CD4-positive, alpha-beta T cell (primary cell): ENCODE measurements at places on chromosomes 1 and 21.

- DNase-seq = no peak
These were observed 32.9 kb downstream of the NIBAN1 start for GRCh38 chr1:184941410-184941733.

DNA sequence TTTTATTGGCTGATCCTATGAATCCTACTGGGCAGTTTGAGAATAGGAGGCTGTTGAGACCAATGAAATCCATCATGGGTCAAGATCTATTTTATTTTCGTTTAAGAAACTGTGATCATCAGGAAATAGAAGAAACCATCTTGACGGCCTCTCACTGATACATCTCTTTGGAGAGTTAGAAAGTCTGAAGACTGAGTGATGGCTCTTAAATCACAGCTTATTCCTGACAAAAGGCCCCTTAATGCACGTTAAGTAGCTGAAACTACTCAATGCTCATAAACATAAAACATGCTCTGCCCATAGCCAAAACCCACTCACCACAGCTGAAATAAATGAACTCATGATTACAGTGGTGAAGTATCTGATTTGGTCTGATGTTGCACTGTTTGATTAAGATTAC is 784.5 kb upstream of the NEGR1 start:
- no peak for DNase-seq

GRCh38 chr1:93669369-93669768 is 12.3 kb downstream of the BCAR3 start:
- no peak for DNase-seq

GRCh38 chr1:198577444-198577843 is 37.0 kb upstream of the ATP6V1G3 start:
- DNase-seq = no peak

DNA sequence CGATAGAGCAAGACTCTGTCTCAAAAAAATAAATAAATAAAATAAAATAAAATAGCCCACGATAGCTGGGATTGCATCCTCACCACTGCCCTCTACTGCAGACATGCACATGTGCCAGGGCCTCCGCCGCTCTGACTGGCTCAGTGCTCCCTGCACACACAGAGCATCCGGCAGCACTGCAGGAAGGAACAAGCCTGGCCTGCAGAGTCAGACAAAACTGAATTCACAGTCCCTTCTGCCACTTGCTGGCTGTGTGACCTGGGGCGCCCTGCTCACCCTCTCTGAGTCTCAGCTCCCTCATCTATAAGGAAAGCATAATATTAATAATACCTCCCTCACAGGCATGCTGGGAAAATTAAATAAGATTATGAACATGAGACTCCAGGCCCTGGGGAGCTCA is 35.4 kb downstream of the CSMD2 start:
- no peak for DNase-seq

- no peak for DNase-seq
These were observed 5.4 kb downstream of the KCNA2 start for GRCh38 chr1:110600716-110601115.

GRCh38 chr1:166089804-166090203 is 77.0 kb downstream of the FAM78B start:
- DNase-seq = no peak

- DNase-seq = no peak
These were observed 1994.9 kb downstream of the NCAM2 start for GRCh38 chr21:22993144-22993543.

DNA sequence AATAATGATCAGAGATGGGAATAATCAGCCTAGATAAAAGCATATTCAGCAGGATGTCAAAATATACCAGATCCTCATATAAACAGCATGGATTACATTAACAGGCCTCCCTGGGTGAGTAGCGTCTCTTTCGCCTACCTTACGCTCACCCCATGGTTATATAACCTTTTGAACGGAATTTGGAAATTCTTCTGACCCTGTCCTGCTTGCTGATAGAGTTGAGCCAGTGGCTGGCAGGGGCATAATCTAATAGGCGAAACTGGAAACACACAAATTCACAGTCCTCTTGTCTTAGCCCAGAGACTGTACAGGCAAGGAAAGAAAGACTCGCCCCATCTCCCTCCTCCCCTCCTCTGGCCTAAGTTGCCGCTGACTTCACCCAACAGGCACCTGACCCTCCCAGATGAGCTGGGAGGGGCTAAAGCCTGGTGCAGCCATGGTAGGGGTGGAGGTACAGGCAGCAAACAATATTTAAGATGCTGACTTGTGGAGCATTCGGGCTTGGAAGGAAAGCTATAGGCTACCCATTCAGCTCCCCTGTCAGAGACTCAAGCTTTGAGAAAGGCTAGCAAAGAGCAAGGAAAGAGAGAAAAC is at the start of gene ANGPTL7:
Gene ANGPTL7 (plus strand): TSS at position 498 of the 594 bp plus-strand sequence. CDS start 225 bp downstream, outside the sequence.
- no peak for DNase-seq

DNA sequence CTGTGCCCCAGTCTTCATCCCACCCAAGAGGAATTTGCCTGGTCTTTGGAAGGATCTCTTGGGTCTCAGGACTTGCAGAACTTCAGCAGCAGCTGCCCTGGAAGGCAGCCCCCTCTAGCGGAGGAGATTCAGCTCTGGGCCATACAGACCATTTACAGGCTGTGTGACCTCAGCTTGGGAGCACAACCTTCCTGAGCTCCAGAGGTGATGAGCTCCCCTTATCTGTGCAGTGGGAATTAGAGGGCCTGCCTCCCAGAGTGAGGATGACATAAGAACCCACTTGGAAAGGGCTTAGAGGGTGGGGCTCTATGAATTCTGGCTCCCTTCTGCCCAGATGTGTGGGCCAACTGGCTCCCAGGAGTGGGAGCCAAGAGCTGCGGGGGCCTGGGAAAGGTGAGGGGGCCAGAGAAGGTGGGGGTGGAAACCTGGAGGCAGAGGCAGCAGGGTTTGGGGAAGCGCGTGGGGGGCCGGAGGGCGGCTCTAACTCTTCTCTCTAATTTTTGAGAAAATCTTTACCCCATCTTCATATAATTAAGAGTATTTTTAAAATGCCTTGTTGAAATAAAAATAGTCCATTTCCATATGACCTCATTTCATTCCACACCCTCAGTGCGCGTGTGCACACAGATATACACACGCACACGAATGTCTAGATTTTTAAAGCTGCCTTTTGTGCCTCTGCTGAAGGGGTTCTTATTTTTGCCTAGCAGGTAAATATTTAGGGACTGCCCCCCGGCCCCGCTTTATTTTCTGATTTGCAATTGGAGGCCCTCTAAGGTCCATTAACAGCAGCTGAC is 21.5 kb downstream of the EPHB2 start:
- DNase-seq = no peak

- DNase-seq = no peak
These were observed 133.0 kb downstream of the PTPN14 start for GRCh38 chr1:214418391-214418790.

DNA sequence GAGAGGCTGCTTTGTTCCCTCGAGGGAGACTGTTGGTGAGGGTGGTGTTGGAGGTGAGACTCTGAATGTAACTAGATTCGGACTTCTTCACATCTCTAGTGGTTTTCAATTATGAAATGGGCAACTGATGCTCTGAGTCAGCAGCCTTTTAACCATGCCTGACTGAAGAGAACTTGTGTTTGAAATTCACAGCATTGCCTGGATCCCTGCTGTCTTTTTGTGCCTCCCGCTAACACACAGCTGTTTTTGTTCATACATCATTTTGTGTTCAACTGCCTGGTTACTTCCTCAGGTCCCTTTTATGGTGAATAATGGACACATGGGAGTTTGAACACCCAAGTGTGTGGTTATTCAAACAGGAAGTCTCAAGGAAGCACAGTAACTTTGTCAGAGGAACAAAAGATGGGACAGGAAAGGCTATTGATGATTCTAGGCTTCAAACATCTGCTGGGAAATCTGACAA is 16.8 kb downstream of the LAMC1 start:
- no peak for DNase-seq

DNA sequence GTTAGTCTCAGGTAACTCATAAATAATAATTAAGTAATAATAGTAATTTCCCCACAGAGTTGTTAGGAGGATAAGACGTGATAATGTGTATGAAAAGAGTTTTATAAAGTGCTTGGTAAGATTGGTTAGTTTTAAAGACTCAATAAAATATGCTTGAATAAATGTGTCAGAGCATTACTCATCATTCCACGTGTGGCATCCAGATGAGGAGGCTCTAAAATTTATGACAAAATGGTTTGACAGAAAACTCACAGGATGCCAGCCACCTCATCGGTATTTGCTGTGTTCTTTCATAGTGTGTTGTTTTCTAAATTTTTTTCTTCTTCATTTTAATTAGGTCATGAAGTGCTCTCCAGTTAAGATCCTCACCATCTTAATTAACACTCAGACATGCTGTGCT is 19.1 kb upstream of the SPAG17 start:
- DNase-seq = no peak

- DNase-seq = no peak
These were observed 1.4 kb downstream of the DUSP10 start for GRCh38 chr1:221740369-221740992.

- no peak for DNase-seq
These were observed 81.5 kb downstream of the ZNF281 start for GRCh38 chr1:200328379-200328778.

- no peak for DNase-seq
These were observed 61.2 kb upstream of the TRABD2B start for GRCh38 chr1:48058135-48059025.

GRCh38 chr1:28812669-28813468 is 899 bp downstream of the OPRD1 start:
- DNase-seq = no peak

DNA sequence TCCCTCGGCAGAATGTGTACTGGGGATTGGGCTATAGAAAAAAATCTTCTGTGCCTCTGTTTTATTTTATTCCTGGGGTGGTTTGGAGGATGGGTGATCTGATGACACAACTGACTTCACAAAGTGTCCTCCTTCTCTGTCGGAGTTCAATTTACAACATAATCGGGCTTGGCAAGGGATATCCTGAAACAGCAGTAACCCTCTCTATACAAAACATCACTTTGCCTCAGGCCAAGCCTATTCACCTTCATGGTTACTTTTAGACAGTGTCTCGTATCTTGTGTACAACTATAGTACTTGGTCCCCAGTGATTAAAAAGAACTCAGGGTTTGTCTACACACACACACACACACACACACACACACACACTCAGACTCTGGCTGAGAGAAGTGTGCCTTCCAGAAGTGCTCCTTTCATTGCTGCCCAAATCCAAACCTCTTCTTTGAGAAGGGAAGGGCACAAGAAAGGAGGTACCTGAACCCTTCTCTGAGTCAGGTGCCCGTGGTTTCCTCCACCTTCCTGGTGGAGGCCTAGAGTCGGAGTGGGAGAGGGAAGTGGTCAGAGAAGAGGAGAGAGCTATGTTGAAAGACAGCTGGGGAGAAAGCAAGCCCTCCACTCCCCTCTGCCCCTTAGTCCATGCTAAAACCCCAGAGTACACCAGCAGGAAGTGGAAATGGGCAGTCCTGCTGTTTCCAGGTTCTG is 62.4 kb upstream of the POU2F1 start:
- DNase-seq = no peak

DNA sequence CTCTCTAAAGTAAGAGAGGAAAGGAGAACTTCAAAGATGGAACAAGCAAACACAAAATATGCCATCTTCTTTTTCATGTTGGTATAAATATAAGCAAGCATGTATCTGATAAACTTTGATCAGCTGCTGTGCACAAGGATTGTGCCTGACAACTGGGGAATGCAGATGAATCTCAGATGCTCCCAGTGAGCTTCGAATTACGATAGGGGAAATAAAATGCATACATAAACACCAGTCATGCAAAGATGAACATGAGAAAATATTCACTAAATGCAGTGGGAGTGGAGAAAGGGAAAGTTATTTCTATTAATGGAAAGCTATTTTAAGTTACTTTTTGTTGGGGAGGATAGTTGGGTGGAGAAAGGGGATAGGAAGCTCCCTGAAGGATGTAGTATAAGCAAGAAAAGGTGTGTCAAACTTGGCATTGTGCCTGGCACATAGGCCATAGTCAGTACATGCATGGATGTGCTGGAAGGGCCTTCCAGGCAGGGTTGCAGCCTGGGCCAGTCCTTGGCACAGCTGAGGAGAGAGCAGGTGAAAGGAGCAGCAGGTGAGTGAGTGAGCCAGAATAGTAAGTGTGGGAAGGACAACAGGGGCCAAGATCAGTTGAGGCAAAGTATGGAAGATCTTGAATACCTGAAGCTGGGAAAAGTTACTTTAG is 57.8 kb upstream of the PGD start:
- no peak for DNase-seq

GRCh38 chr1:204286831-204287421 is 72.8 kb downstream of the PLEKHA6 start:
- DNase-seq = peak; percentile 23
